ENCODE measurements at places on chromosomes 4 and X. TPM values are rescaled to one million over a fixed set of nuclear protein-coding genes. Genes with fewer than 3 reads are reported as not detected.

DNA sequence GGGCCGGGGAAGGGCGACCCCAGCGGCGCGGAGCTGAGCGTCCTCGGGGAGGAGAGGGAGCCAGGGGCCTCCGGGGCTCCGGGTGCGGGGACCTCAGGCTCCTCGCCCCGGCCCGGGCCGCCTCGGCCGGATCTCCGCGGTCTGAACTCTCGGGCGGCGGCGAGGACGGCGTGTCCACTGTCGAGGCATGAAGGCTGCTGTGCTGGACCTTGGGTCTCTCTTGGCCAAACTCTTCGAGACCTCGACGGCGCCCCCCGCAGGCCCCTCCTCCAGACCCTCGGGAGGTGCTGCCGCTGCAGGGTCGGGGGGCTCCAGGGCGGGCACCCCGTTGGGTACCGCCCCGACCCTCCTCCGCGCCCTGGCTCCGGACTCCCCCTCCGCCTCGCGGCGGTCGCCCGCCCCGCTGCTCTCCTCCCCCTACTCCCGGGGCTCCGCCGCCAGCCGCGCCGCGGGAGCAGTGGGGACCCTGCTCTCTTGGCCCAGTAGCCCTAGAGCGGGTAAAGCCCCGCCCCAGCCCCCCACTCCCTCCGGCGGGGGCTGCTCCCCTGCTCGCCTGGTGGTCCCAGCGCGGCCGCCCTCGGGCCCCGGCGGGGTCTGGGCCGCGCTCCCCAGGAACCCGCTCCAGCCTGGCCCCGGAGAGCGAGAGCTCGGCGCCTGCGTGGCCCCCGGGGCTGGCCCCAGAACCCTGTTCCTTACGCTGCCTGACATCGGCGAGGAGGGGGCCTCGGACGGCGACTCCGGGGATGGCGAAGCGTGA is 564 bp downstream of the FAM149A start:
- no peaks in the 10 kb centered on the region for H3K36me3 ChIP-seq
- H3K27me3 ChIP-seq = no peaks in the 10 kb centered on the region
- DNase-seq = no peak
- H3K27ac ChIP-seq = no peak overlapping the region

DNA sequence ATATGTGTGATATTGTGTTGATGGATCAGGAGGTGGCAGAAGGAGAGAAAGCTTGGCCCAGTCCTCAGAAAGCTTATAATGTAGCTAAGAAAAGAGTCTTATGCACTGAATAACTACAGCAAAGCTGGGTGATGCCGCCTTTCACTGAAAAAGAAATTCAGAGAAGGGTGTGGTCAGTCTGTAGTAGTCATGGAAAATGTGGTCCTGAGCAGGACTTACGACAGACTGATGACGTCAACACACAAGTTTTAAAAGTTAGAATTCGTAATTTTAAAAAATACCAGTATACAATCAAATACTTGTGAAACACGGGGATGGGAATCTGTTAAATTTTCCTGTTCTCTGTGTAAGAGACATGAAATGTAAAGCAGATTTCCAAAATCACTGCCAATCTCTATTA is 87.0 kb upstream of the RAPGEF2 start:
- H3K4me3 ChIP-seq = no peak overlapping the region
- no peak overlapping the region for H3K27ac ChIP-seq
- no peaks in the 10 kb centered on the region for H3K36me3 ChIP-seq
- H3K4me1 ChIP-seq = peaks cover 11% of the 10 kb centered on the region
- DNase-seq = no peak

DNA sequence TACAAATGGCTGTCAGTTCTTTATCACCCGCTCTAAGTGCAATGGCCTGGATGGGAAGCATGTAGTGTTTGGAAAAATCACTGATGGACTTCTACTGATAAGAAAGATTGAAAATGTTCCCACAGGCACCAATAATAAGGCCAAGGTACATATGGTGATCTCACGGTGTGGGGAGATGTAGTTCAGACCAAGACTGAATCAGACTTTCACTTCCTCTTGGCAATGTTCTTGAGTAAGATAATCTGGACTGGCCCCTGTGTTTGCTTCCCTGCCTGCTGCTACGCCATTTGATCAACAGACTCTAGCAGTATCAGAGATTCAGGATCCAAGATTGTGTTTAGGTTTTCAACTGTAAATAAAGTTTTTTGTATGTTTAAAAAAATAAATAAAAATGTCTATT is 682.2 kb upstream of the AMOT start:
- peak; percentile 44 for DNase-seq
- H3K27me3 ChIP-seq = no peaks in the 10 kb centered on the region
- no peak overlapping the region for H3K27ac ChIP-seq
- H3K36me3 ChIP-seq = no peaks in the 10 kb centered on the region
- H3K4me1 ChIP-seq = no peaks in the 10 kb centered on the region
- no peak overlapping the region for H3K4me3 ChIP-seq

The RENBP gene
- 0.22 TPM for total RNA-seq

DNA sequence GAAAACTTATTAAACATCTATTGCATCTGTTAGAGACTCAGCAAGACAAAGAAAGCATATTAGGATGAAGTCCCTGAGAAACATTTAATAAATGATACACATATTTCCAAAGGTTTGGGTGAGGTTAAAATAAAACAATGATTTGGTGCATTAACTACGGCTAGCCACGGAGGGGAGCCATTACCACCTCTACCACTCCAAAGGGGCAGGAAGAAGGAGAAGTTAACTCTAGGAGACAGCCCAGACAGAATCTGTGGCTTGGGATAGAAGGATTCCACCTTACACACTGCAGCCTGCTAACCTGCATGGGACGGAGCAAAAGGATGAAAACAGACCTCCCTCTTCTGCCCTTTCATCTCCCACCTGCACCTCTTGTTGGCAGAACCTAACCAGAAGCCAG is 189.1 kb upstream of the C1QTNF7 start:
- peak; percentile 70 for DNase-seq
- no peaks in the 10 kb centered on the region for H3K4me1 ChIP-seq
- no peaks in the 10 kb centered on the region for H3K36me3 ChIP-seq
- no peak overlapping the region for H3K27ac ChIP-seq

The GLRA2 gene
- not detected for total RNA-seq
